Kidney epithelial cell (primary cell): ENCODE measurements at places on chromosomes 7 and 10. TPM values are rescaled to one million over a fixed set of nuclear protein-coding genes. Genes with fewer than 3 reads are reported as not detected.

Gene LRRC18
- not detected in 2 replicates for total RNA-seq

Gene C7orf57
- 0.34 TPM in 1 of 2 replicates, not detected in the other for total RNA-seq

GRCh38 chr7:49327155-49327554 is 402.8 kb downstream of the CDC14C start:
- DNase-seq: no peak

GRCh38 chr7:87047-87446 is 105.3 kb upstream of the FAM20C start:
- no peak for DNase-seq

DNA sequence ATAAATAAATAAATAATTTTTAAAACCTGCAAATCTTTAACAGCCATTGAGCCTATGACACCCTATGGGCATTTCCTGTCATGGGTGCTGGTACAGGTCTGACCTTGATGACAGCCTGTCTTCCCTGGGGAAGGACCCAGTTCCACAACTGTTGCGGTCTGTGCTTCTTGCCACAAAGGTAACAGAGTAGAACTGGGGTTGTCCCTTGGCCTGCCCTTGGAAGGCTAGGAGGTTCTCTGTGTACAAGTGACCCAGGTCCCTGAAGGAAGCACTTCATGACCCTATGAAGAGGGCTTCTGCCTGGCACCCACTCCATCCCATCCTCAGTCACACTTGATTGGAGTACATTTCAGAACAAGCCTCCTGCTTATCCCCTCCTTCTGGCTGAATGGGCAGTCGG is 66.9 kb downstream of the OGDH start:
- DNase-seq: no peak

DNA sequence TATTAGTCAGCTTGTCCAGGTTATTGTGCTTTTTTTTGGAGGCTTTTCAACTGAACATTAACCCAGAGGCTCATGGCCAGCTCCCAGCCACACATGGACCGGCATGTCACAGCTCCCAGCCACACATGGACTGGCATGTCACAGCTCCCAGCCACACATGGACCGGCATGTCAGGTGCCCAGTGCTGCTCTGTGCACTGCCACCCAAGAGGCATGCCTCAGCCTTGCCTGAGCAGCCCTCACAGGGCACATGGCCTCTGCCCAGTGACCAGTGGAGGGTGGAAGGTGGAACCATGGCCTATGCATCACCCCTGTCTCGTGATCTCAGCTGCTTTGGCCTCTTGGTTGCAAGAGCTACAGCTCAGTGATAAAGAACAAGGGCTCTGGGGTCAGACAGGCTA is 119.8 kb downstream of the OAT start:
- DNase-seq: no peak

DNA sequence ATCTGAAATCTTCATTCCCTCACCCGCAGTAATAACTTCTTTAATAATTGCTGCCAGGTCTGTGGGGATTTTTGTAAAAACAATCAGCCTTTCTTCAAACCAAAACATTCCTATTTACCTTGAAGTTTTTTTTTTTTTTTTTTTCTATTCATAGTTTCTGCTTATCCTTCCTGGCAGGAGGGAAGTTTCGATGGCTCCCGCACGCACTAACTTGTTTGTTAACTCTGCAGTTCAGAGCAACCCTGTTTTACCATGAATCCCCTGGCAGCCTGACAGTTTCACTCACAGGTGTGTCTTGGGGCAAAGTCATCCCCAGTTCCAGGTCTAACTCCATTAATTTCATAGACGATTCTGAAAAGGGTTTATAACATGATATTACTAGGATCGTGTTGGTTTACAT is 149.3 kb downstream of the KLF6 start:
- no peak for DNase-seq

DNA sequence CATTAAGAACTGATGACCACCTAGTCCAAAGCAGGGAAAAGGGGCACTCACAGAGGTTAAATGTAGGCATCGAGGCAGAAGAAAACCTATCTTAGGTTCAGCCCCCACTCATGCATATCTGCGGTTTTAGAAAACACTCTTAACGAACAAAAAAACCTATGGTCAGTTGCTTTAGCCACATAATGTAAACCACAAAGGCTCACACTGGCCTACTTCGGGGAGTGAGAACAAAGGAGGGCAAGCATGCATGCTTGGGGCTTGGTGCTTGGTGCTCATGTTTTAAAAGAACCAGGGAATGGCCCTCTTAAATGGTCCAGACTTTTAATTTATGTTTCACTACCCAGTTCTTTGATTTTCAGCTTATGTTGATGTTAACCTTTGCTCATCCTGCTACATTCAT is 14.2 kb downstream of the INSYN2A start:
- DNase-seq: no peak

GRCh38 chr10:47354165-47354564 is 6.0 kb downstream of the RBP3 start:
- DNase-seq: no peak

DNA sequence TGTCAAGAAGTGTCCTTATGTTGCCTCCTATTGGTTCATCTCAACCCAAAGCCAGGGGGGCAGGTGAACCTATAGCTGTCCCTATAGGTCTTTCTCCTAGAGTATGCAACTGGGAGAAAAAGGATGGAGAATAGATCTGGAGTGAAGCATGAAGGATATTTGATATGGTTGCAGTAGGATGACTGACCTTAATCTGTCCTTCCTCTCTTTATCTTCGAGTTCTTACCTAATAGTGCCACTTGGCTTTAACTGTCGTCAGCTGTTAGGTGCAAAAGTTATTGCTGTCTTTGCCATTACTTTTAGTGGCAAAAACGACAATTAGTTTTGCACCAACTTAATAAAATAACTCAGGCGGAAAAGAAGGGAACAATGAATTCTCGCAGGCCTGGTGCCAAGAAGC is 196.0 kb downstream of the GALNT17 start:
- DNase-seq: no peak

DNA sequence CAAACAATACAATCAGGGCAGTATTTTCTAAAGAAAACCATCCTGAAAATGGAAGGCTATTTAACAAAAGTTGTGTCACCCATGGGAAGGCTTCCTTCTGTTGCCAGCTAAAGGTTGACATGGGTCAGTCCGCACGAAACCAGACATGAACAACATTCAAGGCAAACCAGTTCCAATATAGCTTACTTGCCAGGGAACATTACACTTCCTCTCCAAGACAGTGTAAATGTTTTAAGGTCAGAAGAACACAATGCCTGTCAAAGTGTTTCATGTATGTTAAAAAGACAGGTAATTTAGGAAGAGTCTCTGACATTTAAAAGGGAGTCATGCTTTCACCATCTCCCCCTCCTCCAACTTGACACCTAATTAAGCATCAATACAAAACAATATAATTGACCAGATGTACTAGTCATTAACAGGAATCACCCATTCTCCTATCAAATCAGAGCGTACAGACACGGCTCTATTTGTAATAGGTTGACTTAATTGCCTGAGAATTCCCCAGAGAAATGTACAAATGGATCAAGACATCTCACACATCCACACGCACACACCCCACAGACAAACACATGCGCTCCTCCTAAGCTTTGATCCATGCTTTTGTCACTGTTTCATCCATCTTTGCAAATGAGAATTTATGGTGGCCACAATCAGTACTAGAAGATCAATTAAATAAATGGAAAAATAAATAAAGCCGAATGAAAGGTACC is 69.5 kb downstream of the CACNA2D1 start:
- DNase-seq: no peak
